ENCODE measurements at places on chromosomes 2 and 18.

- no peak overlapping the region for H3K27ac ChIP-seq
- H3K4me3 ChIP-seq = no peak overlapping the region
- no peaks in the 10 kb centered on the region for H3K36me3 ChIP-seq
- no peaks in the 10 kb centered on the region for H3K27me3 ChIP-seq
- DNase-seq = peak; percentile 59
Observed at GRCh38 chr2:160336105-160336504, 136.0 kb upstream of the ITGB6 start.

DNA sequence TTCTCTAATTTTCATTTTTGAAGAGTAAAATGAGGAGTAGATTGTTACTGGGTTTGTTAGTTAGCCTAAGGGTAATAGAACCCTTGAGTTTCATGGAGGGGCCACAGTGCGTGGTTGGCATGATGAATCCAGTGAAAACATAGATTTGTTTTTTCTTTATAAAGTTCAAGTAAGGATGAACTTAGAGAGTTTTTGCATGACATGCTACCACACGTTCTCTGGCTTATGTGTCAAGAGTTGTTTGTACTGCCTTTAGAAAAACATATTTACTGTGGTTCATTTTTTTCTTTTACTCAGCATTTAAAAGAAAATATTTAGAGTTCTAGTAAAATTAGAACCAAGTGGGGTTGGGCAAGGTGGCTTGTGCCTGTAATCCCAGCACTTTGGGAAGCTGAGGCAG, 21.8 kb downstream of the RBM44 start:
- no peak overlapping the region for H3K27ac ChIP-seq

GRCh38 chr2:32833709-32834108, 113.0 kb upstream of the LTBP1 start:
- no peaks in the 10 kb centered on the region for H3K36me3 ChIP-seq
- no peak overlapping the region for H3K4me3 ChIP-seq
- no peak overlapping the region for H3K27ac ChIP-seq
- peaks cover 10% of the 10 kb centered on the region for H3K4me1 ChIP-seq

DNA sequence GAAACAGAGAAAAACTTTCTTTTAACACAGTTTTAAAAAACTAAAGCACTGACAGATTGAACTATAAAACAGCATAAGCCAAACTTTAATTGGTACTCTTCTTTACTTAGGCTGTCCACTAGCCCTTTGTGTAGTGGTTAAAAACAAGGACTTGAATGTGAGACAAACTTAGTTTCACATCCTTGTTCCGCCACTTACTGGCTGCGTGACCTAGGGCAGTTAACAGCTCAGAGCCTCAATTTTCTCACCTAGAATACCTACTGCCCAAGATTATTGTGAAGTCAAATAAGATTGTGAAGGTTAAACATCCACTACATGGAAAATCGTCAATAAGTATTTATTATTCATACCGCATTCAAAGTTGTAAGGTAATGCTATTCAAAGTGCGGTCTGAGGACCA, 2.0 kb downstream of the WDR35 start:
- H3K4me3 ChIP-seq = no peak overlapping the region
- no peak for DNase-seq
- no peaks in the 10 kb centered on the region for H3K27me3 ChIP-seq
- H3K27ac ChIP-seq = no peak overlapping the region
- peaks cover 16% of the 10 kb centered on the region for H3K4me1 ChIP-seq
- H3K36me3 ChIP-seq = peaks cover 3% of the 10 kb centered on the region

- no peak overlapping the region for H3K4me3 ChIP-seq
- DNase-seq = peak; percentile 23
Observed at GRCh38 chr2:68330691-68331090, 10.9 kb upstream of the CNRIP1 start.

- H3K4me1 ChIP-seq = no peaks in the 10 kb centered on the region
- H3K27ac ChIP-seq = no peak overlapping the region
- H3K36me3 ChIP-seq = no peaks in the 10 kb centered on the region
- H3K27me3 ChIP-seq = no peaks in the 10 kb centered on the region
- no peak overlapping the region for H3K4me3 ChIP-seq
Observed at GRCh38 chr2:210671065-210671464, 114.7 kb downstream of the CPS1 start.

- no peak overlapping the region for H3K4me3 ChIP-seq
- DNase-seq = no peak
- H3K27me3 ChIP-seq = no peaks in the 10 kb centered on the region
- peaks cover 11% of the 10 kb centered on the region for H3K4me1 ChIP-seq
- H3K36me3 ChIP-seq = no peaks in the 10 kb centered on the region
- H3K27ac ChIP-seq = no peak overlapping the region
Observed at GRCh38 chr18:55300421-55300935, 287.5 kb downstream of the TCF4 start.

DNA sequence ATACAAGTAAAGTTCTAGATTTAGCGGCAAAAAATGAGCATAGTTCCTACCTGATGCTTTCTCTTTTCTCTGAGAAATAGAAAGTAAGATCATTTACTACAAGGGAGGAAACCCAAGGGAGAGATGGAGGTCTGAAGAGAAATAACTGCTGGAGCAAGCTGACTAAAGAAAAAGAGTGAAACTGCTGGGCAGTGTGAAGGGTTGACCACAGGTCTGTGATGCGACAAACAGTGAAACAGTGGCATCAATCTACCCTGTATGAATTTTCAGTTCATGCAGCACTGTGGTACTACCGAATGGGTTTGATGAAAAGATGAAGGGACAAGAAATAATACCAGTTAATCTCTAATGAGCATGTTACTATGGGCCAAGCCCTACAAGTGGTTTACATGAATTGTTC, 52.2 kb downstream of the CUL3 start:
- H3K36me3 ChIP-seq = no peaks in the 10 kb centered on the region
- no peak overlapping the region for H3K27ac ChIP-seq
- no peaks in the 10 kb centered on the region for H3K4me1 ChIP-seq
- H3K4me3 ChIP-seq = no peak overlapping the region
- no peaks in the 10 kb centered on the region for H3K27me3 ChIP-seq

- DNase-seq = no peak
- no peaks in the 10 kb centered on the region for H3K36me3 ChIP-seq
- H3K4me3 ChIP-seq = no peak overlapping the region
- no peak overlapping the region for H3K27ac ChIP-seq
- no peaks in the 10 kb centered on the region for H3K27me3 ChIP-seq
Observed at GRCh38 chr2:238127165-238128060, 11.1 kb upstream of the KLHL30 start.

- H3K4me1 ChIP-seq = peaks cover 23% of the 10 kb centered on the region
- H3K27me3 ChIP-seq = no peaks in the 10 kb centered on the region
- no peaks in the 10 kb centered on the region for H3K36me3 ChIP-seq
- H3K4me3 ChIP-seq = no peak overlapping the region
- no peak for DNase-seq
- H3K27ac ChIP-seq = no peak overlapping the region
Observed at GRCh38 chr2:237445611-237446337, 31.8 kb upstream of the COL6A3 start.

GRCh38 chr2:105858868-105859693, 114.4 kb downstream of the NCK2 start:
- H3K4me1 ChIP-seq = no peaks in the 10 kb centered on the region
- H3K4me3 ChIP-seq = no peak overlapping the region
- H3K27ac ChIP-seq = no peak overlapping the region
- H3K36me3 ChIP-seq = peaks cover 2% of the 10 kb centered on the region
- no peaks in the 10 kb centered on the region for H3K27me3 ChIP-seq

GRCh38 chr2:223034221-223034975, 17.6 kb upstream of the KCNE4 start:
- H3K4me1 ChIP-seq = no peaks in the 10 kb centered on the region
- H3K4me3 ChIP-seq = no peak overlapping the region
- H3K27me3 ChIP-seq = no peaks in the 10 kb centered on the region
- no peaks in the 10 kb centered on the region for H3K36me3 ChIP-seq
- peak; percentile 16 for DNase-seq

DNA sequence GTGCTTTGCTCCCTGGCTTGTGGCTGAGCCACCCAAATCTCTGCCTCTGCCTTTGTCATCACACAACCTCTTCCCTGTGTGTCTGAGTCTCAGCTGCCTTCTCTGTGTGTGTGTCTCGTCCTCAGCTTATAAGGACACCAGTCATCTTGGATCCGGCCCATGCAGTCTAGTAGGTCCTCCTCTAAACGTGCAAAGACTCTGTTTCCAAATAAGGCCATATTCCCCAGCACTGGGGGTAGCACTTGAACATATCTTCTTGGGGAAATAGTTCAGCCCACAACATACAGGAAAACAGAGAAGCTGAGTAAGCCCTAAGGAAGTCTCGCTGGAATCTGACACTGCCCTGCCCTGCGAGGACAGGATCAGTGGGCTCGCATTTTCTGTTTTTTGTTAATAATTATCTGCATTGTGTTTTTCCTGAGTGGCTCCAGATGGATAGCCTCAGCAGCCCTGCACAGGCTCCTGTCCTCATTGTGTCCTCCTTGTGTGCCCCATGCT, 42.1 kb downstream of the MTCL1 start:
- peaks cover 48% of the 10 kb centered on the region for H3K4me1 ChIP-seq
- peaks cover 6% of the 10 kb centered on the region for H3K36me3 ChIP-seq
- H3K4me3 ChIP-seq = no peak overlapping the region
- no peaks in the 10 kb centered on the region for H3K27me3 ChIP-seq
- DNase-seq = peak; percentile 93

DNA sequence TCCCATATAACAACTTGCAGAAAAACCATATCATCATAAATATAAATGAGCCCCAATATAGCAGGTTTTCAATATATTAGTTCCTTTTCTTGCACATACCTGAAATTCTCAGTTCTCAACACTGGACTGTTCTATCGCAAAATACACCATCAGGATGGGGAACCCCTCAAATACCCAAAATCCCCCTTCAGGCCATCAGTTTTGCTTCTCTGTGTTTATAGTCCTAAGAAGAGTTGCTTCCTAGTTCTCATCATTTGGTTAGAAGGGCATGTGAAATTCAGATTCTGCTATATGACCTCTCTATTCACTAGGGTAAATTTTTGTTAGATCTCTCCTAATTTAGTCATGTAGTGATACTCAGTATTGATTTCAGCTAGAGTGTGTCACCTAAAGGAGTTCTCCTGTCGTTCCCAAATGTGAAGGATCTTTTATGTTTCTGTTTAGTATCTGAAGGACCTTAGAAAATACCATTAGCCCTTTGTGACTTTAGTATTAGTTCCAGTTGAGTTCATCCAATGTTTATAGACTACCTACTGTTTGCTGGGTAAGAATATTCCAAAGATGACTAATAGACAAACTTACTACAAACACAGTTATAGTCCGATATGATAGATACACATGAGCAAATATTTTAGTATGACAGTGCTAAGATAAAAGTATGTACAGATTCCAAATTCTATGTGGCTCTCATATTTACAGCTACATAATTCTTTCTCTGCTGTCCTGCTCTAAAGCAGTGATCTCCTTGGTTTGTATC, 115.8 kb downstream of the TTC27 start:
- no peak overlapping the region for H3K27ac ChIP-seq
- DNase-seq = peak; percentile 44
- no peaks in the 10 kb centered on the region for H3K27me3 ChIP-seq

- no peak overlapping the region for H3K4me3 ChIP-seq
- H3K27me3 ChIP-seq = no peaks in the 10 kb centered on the region
- no peaks in the 10 kb centered on the region for H3K4me1 ChIP-seq
Observed at GRCh38 chr2:140589273-140589672, 1541.5 kb downstream of the LRP1B start.

GRCh38 chr18:1094409-1094808, 189.7 kb downstream of the ADCYAP1 start:
- no peak overlapping the region for H3K4me3 ChIP-seq
- H3K27ac ChIP-seq = peak overlapping the region; percentile 9
- peaks cover 6% of the 10 kb centered on the region for H3K4me1 ChIP-seq
- no peaks in the 10 kb centered on the region for H3K36me3 ChIP-seq
- DNase-seq = peak; percentile 83

- no peak overlapping the region for H3K27ac ChIP-seq
- no peak overlapping the region for H3K4me3 ChIP-seq
- no peak for DNase-seq
- H3K36me3 ChIP-seq = no peaks in the 10 kb centered on the region
- no peaks in the 10 kb centered on the region for H3K4me1 ChIP-seq
- H3K27me3 ChIP-seq = no peaks in the 10 kb centered on the region
Observed at GRCh38 chr2:173028141-173028540, 47.5 kb upstream of the MAP3K20 start.

DNA sequence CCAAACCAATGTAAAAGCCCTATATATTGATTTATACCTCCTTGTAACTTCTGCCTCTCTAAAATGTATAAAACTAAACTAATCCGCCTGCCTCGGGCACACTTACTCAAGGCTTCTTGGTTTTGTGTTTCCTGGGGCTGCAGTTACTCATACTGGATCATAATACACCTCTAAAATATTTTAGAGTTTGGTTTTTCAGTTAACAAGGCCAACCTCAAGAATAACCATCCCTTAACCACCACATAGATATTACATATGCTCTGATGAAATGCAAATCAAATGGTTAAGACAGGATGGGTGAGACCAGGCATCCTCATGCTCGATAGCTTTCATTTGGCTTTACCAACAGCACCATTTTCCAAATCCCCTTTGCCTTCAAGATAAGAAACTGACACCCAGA, 46.4 kb downstream of the UXS1 start:
- H3K4me1 ChIP-seq = peaks cover 22% of the 10 kb centered on the region
- no peak for DNase-seq
- no peaks in the 10 kb centered on the region for H3K27me3 ChIP-seq
- no peak overlapping the region for H3K27ac ChIP-seq

- no peaks in the 10 kb centered on the region for H3K27me3 ChIP-seq
- H3K36me3 ChIP-seq = peaks cover 22% of the 10 kb centered on the region
- H3K4me3 ChIP-seq = no peak overlapping the region
- peak overlapping the region; percentile 64 for H3K27ac ChIP-seq
- DNase-seq = peak; percentile 97
Observed at GRCh38 chr2:189096769-189097447, 82.7 kb downstream of the COL5A2 start.

GRCh38 chr18:23401400-23402347, 51.4 kb upstream of the RIOK3 start:
- no peaks in the 10 kb centered on the region for H3K27me3 ChIP-seq
- no peak overlapping the region for H3K4me3 ChIP-seq
- H3K4me1 ChIP-seq = peaks cover 22% of the 10 kb centered on the region
- no peaks in the 10 kb centered on the region for H3K36me3 ChIP-seq
- peak; percentile 69 for DNase-seq

GRCh38 chr18:8703092-8703709, 2.2 kb upstream of the MTCL1 start:
- no peak overlapping the region for H3K4me3 ChIP-seq
- H3K36me3 ChIP-seq = no peaks in the 10 kb centered on the region
- H3K27ac ChIP-seq = no peak overlapping the region
- H3K27me3 ChIP-seq = no peaks in the 10 kb centered on the region

GRCh38 chr2:108943751-108944150, 45.3 kb downstream of the EDAR start:
- no peaks in the 10 kb centered on the region for H3K36me3 ChIP-seq
- no peak overlapping the region for H3K4me3 ChIP-seq
- H3K27ac ChIP-seq = no peak overlapping the region
- DNase-seq = peak; percentile 47

Measured in astrocyte (in vitro differentiated cells and primary cell).